Naive B cell (primary cell): ENCODE measurements at places on chromosomes 5 and 9.

- H3K4me1 ChIP-seq = no peaks in the 10 kb centered on the region
- H3K36me3 ChIP-seq = no peaks in the 10 kb centered on the region
- H3K27ac ChIP-seq = no peak overlapping the region
Measured at GRCh38 chr9:107933097-107933496, 443.5 kb upstream of the KLF4 start.

DNA sequence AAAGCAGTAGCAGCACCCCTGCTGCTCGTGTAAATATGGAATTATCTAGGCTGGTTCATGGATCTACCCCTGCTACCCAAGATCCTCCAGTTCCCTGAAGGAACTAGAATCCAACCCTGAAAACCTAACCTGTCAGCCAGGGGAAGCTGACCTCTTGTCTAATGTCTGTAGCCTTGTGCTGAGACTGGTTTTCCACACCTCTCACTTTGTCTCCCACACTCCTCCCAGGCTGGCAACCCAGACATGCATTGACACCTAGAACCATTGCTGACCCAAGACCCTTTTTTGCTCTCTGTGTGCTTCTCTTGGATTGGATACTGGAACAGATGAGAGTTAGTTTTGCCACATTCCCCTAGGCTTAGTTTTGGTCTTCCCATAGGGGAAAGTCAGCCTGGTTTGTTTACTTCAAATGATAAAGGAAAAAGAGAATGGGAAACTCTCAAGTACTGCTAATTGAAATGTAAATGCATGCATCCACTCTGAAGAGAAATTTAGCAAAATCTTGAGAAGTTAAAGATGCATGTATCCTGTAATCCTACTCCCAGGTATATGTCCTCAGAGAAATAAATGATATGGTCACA is 36.6 kb upstream of the NR4A3 start:
- DNase-seq = no peak
- H3K4me3 ChIP-seq = no peak overlapping the region
- H3K4me1 ChIP-seq = peaks cover 9% of the 10 kb centered on the region
- H3K27me3 ChIP-seq = no peaks in the 10 kb centered on the region
- H3K27ac ChIP-seq = peak overlapping the region; percentile 24
- no peaks in the 10 kb centered on the region for H3K36me3 ChIP-seq

DNA sequence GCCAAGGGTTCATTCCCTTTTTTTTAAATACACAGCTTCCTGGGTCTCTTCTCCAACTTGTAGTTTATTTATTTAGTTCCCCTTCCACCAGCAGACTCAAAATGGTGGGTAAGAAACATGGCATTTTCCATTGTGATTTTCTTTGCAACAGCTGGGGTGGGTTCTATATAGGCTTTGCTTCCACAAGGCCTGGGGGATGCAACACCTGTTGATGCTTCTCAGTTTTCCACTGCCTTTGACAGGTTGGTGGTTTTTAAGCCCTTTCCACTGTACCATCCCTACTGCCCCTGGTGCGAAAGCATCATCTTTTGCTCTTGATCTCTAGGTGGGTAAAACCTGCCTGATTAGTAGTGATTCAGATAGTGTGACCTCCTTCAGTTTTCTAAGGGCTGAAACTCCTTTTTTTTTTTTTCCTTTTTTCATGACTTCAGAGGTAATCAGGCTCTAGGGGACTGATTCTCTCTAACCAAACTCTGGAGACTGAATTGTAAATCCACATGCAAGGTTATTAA is 8.5 kb downstream of the KDM3B start:
- no peaks in the 10 kb centered on the region for H3K36me3 ChIP-seq
- peak overlapping the region; percentile 70 for H3K27ac ChIP-seq
- H3K4me3 ChIP-seq = peak overlapping the region; percentile 20
- no peak for DNase-seq

- no peak for DNase-seq
- no peak overlapping the region for H3K4me3 ChIP-seq
- peaks cover 33% of the 10 kb centered on the region for H3K27me3 ChIP-seq
- no peaks in the 10 kb centered on the region for H3K36me3 ChIP-seq
Measured at GRCh38 chr5:160457252-160457651, 35.6 kb downstream of the PTTG1 start.

DNA sequence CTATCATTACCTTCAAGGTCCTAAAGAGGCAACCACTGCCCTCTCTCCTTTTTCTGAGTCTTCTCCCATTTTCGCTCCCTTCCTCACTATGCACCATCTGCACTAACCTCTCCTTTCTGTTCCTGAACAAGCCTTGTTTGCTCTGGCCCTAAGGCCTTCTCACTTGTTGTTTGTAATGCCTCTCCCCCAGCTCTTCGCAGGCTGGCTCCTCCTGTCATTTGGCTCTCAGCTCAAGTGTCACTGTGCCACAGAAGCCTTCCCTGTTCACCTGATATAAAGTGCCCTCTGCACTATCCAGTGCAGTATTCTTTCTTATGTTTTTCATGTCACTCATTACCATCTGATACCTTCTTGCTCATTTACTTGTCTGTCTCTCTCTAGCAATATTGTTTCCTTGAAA is 303.7 kb downstream of the KCNN2 start:
- H3K4me1 ChIP-seq = no peaks in the 10 kb centered on the region
- H3K36me3 ChIP-seq = no peaks in the 10 kb centered on the region
- H3K27ac ChIP-seq = no peak overlapping the region
- H3K4me3 ChIP-seq = no peak overlapping the region
- no peaks in the 10 kb centered on the region for H3K27me3 ChIP-seq
- no peak for DNase-seq

- H3K4me3 ChIP-seq = no peak overlapping the region
- peaks cover 43% of the 10 kb centered on the region for H3K4me1 ChIP-seq
- DNase-seq = no peak
- H3K27ac ChIP-seq = peak overlapping the region; percentile 10
- H3K36me3 ChIP-seq = peaks cover 28% of the 10 kb centered on the region
- H3K27me3 ChIP-seq = no peaks in the 10 kb centered on the region
Measured at GRCh38 chr9:6884990-6885389, 127.2 kb downstream of the KDM4C start.
